Esophagus squamous epithelium (tissue), 5 donors: ENCODE measurements at places on chromosomes 11 and 22. TPM values are rescaled to one million over a fixed set of nuclear protein-coding genes. Genes with fewer than 3 reads are reported as not detected.

- H3K4me3 ChIP-seq: peak overlapping the region; percentile 31
- H3K27me3 ChIP-seq: peaks cover 22% of the 10 kb centered on the region
- DNase-seq: no peak
- peaks cover 9% of the 10 kb centered on the region for H3K4me1 ChIP-seq
Observed at GRCh38 chr22:20965104-20965887, 1.8 kb upstream of the AIFM3 start.

DNA sequence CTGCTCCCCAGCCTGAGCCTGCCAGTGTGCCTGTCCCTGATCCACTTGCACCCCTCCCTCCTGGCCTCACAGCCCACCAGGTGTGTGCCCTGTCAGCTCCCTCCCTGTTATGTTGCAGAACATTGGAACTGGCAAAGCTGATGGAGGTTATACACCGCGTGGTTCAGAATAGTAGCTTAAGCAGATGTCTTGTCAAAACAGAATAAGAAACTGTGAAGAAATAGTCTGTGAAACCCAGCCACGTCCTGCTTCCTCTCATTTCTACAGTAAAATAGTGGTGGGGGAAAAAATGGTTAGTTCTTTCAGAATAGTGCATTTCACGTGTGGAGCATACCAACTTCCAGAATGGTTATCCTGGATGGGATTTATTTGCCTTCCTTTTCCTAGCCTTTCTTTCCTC lies 161.2 kb upstream of the NAV2 start:
- H3K27ac ChIP-seq: no peak overlapping the region
- H3K27me3 ChIP-seq: no peaks in the 10 kb centered on the region
- no peaks in the 10 kb centered on the region for H3K4me1 ChIP-seq
- H3K4me3 ChIP-seq: no peak overlapping the region

DNA sequence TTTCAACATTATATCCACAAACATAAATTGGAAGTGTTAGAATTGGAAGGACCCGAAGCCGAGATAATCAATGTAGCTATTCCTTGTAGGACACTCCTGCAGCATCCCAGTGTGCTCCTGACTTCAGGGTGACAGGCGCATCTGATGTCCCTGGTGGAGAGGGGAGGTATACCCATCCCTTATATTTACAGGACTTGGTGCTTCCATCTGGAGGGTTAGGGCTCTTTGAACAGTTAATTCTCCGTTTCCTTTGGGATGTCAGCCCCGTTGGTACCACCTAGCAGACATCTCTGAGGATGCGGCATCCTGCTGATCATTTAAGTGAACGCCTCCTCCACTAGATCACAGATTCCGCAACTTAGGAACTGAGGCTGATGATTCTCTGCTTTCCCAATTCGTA lies 451.3 kb downstream of the OPCML start:
- H3K27ac ChIP-seq: no peak overlapping the region
- no peaks in the 10 kb centered on the region for H3K36me3 ChIP-seq
- H3K4me3 ChIP-seq: no peak overlapping the region

GRCh38 chr22:26168330-26168851 lies 871 bp upstream of the SEZ6L start:
- H3K27me3 ChIP-seq: peaks cover 92% of the 10 kb centered on the region
- no peak overlapping the region for H3K27ac ChIP-seq
- no peak overlapping the region for H3K4me3 ChIP-seq
- DNase-seq: no peak
- H3K4me1 ChIP-seq: peaks cover 5% of the 10 kb centered on the region
- H3K36me3 ChIP-seq: no peaks in the 10 kb centered on the region

- no peak overlapping the region for H3K27ac ChIP-seq
- H3K4me1 ChIP-seq: no peaks in the 10 kb centered on the region
- DNase-seq: no peak
- no peak overlapping the region for H3K4me3 ChIP-seq
Observed at GRCh38 chr22:22995166-22995565, 75.2 kb upstream of the GNAZ start.

TMEM135 gene
- total RNA-seq: 10.4 TPM

DEUP1 gene
- not detected for total RNA-seq

MAJIN gene
- not detected for total RNA-seq

CD6 gene
- 0.79 TPM for total RNA-seq
